Activated CD8-positive, alpha-beta T cell treated with anti-CD3 and anti-CD28 coated beads for 36 hours (primary cell): ENCODE measurements at places on chromosomes 5 and 9. TPM values are rescaled to one million over a fixed set of nuclear protein-coding genes. Genes with fewer than 3 reads are reported as not detected.

DNA sequence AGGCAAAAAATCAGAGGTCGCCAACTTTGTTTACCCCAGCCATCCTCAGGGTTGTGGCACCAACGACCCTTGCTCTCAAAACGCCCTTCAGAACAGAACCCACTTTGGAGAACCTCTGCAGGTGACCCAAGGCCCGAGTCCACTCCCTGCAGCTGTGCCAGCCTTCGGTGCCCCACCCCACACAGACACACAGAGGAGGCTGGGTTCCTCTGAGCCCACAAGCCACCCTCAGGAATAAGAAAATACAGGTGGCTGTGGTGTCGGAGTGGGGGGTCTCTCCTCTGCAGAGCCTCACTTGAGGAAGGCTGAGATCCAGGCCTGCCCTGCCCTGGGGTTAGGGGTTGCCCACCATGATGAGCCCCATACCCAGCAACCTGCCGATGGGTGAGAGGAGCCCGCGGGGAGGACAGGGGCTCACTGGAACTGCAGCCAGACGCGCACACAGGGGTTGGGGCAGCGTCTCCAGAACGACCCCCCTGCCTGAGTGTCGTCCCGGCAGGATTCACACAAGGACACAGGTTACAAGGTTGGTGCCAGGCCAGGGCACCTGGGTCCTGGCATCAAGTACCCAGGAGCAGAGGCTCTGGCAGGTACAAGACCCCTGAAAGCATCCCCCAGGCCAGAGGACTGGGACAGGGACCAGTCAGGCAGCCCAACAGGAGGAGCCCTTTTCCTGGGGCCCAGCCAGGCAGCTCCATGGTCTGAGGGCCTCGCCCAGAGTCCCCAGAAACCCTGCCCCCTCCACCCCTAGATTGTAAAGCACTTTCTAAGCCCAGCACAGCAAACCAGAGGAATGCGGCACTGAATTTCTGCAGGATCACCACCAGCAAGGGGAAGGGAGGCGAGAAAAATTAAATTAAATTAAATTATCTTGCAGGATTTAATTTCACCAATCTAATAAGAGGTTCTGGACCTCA lies 40.0 kb downstream of the NACC2 start:
- H3K4me3 ChIP-seq = no peak overlapping the region
- H3K4me1 ChIP-seq = peaks cover 21% of the 10 kb centered on the region
- DNase-seq = no peak
- peaks cover 8% of the 10 kb centered on the region for H3K27me3 ChIP-seq
- no peak overlapping the region for H3K27ac ChIP-seq

GRCh38 chr5:79973511-79973910 lies 17.6 kb downstream of the MTX3 start:
- H3K27me3 ChIP-seq = peaks cover 3% of the 10 kb centered on the region
- H3K36me3 ChIP-seq = peaks cover 20% of the 10 kb centered on the region
- DNase-seq = no peak
- no peak overlapping the region for H3K4me3 ChIP-seq

DNA sequence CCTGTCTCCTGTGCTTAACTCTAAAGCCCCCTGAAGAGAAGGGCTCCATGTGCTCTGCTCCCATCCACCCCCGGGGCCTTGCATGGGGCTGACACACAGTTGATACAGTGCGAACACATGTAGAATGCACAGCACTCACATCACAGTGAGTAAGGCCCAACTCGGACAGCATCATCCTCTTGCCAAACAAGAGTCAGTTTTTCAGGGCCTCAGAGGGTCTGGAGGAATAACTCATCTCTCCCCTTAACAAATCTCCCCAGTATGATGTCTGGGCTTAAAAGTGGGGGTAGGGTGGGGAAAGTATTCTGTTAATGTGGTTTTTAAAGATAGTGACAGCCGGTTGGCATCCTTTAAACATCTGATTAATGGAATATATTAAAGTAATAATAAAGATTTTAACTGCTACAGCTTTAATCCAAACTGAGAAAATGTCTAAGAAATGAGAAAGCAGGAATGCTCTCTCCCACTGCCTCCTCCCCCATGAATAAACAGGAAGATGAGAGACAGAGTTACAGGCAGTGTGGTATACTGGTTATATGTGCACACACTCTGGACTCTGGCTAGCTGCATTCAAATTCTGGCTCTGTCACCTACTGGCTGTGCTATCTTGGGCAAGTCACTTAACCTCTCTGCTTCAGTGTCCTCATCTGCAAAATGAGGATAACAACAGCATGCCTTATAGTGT lies 22.5 kb downstream of the APBA1 start:
- H3K27me3 ChIP-seq = peaks cover 9% of the 10 kb centered on the region
- no peak overlapping the region for H3K27ac ChIP-seq
- H3K4me3 ChIP-seq = no peak overlapping the region

DNA sequence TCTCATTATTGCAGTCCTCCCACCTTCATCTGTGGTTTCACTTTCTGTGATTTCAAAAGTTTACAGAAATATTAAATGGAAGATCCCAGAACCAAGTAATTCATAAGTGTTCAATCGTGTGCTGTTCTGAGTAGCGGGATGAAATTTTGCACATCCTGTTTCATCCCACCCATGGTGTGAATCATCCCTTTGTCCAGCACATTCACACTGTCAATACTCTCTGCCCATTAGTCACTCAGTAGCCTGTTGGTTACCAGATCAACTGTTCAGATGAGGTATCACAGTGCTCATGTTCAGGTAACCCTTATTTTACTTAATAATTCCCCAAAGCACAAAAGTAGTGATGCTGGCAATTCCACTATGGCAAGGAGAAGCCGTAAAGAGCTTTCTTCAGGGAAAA lies 26.8 kb downstream of the FAM81B start:
- peaks cover 10% of the 10 kb centered on the region for H3K27me3 ChIP-seq
- H3K36me3 ChIP-seq = no peaks in the 10 kb centered on the region
- DNase-seq = no peak
- peaks cover 8% of the 10 kb centered on the region for H3K4me1 ChIP-seq
- no peak overlapping the region for H3K27ac ChIP-seq

GRCh38 chr5:149801307-149801990 lies 71.3 kb downstream of the PPARGC1B start:
- H3K27ac ChIP-seq = no peak overlapping the region
- peaks cover 2% of the 10 kb centered on the region for H3K4me1 ChIP-seq
- DNase-seq = no peak
- H3K36me3 ChIP-seq = no peaks in the 10 kb centered on the region

DNA sequence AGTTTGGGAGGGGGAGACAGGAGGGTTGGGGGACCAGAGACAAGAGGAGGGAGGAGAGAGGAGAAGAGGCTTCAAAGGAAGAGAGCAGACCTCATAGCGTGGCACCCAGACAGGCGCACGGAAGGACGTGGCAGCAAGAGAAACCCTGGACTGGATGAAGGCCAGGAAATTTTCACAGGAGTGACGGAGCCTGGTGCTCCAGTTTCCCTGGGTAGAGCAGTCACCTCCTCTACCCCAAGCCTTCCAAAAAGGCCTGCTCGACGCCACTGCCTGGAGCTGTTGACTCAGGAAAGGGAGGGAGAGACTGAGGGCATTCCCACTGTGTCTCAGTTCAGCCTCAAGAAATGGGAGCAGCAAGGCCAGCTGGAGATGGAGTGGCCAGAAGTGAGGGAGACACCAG lies 19.3 kb downstream of the AK8 start:
- no peak for DNase-seq
- H3K4me3 ChIP-seq = no peak overlapping the region
- no peak overlapping the region for H3K27ac ChIP-seq
- peaks cover 14% of the 10 kb centered on the region for H3K4me1 ChIP-seq
- H3K27me3 ChIP-seq = peaks cover 2% of the 10 kb centered on the region
- H3K36me3 ChIP-seq = no peaks in the 10 kb centered on the region

GRCh38 chr9:72527801-72528195 lies 6.4 kb downstream of the TMC1 start:
- DNase-seq = no peak
- peaks cover 42% of the 10 kb centered on the region for H3K4me1 ChIP-seq
- H3K27ac ChIP-seq = peak overlapping the region; percentile 96

The SAXO1 gene
- 0.07 TPM for total RNA-seq

The SPINK6 gene
- not detected for total RNA-seq

The PRDM9 gene
- not detected for total RNA-seq
